ENCODE measurements at places on chromosomes 13 and 19. TPM values are rescaled to one million over a fixed set of nuclear protein-coding genes. Genes with fewer than 3 reads are reported as not detected.

Gene KLK12
- not detected for polyA plus RNA-seq

Gene ZFR2
- polyA plus RNA-seq, result 5.5 TPM

Gene CRLF1
- polyA plus RNA-seq, result 0.49 TPM

Gene ZNF880
- 32.0 TPM for polyA plus RNA-seq

Gene NXNL1
- not detected for polyA plus RNA-seq
